ENCODE measurements at places on chromosomes 16 and 17.

- peak; percentile 26 for DNase-seq
These were observed 23.7 kb downstream of the COX11 start for GRCh38 chr17:54944796-54945195.

- DNase-seq, result peak; percentile 54
These were observed 2.7 kb downstream of the NDUFAF8 start for GRCh38 chr17:81241648-81242420.

- DNase-seq, result no peak
These were observed 42.3 kb downstream of the PIPOX start for GRCh38 chr17:29085223-29085622.

GRCh38 chr16:14464796-14465195 is 165.3 kb downstream of the PARN start:
- DNase-seq, result no peak

DNA sequence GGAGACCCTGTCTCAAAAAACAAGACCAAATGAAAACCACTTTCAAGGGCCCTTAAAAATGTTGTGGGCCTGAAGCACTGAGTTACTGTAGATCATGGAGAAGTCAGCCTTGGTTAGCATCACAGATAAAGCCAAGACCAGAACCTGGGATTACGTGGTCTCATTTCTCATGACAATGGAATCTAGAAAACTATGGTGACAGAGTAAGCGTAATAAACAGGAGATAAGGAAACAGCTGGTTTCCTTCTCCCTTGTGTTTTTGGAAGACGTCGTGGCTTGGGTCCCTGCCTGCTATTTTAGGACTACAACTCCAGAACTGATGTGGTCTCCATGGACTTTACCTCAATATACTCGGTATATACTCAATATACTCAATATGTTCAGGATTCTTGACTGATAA is 180.7 kb upstream of the ZFHX3 start:
- peak; percentile 56 for DNase-seq

DNA sequence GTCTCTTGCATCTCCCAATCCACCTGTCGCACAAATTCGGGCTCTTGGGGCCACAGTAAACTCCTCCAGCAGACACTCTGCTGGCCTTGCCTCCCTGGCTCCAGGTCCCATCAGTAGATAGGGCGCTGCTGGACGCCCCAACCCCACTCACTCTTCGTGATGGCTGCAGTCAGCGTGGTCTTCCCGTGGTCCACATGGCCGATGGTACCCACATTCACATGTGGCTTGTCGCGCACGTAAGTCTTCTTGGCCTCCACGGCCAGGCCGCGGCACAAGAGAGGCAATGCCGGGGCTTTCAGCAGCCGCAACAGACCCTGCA is 428 bp downstream of the TUFM start:
- no peak for DNase-seq

GRCh38 chr16:1244881-1245280 is 4.4 kb downstream of the TPSAB1 start:
- no peak for DNase-seq

- DNase-seq, result no peak
These were observed 19.8 kb downstream of the CPD start for GRCh38 chr17:30398328-30399041.

- no peak for DNase-seq
These were observed 250.1 kb downstream of the C16orf95 start for GRCh38 chr16:87067003-87067556.

- DNase-seq, result no peak
These were observed 6.0 kb upstream of the CDC42EP4 start for GRCh38 chr17:73317513-73318426.

- no peak for DNase-seq
These were observed 804 bp downstream of the ATP6V0C start for GRCh38 chr16:2514333-2515179.

DNA sequence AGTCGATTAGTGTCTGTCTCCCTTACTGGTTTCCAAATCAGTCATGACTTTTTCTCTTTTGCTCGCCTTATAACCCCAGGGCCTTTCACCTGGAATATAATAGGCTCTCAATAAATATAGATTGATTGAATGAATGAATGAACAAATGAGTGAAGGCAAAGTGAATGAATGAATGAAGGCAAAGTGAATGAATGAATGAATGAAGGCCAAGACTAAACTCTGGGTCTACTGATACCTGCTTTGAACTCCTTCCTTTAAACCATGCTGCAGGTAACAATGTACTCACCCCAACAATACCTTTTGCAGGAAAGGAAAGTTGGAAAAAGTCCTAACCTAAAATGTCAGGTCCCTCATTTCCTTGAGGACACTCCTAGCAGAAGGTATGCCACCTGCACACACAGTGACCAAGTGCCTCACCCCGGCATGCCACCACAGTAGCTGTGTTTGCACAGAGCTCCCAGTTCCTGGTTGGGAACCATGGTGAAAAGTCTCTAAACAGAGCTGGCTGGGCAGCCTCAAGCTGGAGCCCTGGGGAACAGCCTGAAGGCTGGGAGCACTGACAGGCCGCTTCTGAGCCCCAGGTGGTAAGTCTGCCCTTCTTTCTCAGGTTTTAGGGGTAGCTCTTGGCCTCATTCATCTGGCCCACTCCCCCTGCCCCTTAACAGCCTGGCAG is 42.7 kb upstream of the ANKFN1 start:
- no peak for DNase-seq

GRCh38 chr17:78438271-78438691 is 59.8 kb downstream of the PGS1 start:
- no peak for DNase-seq

DNA sequence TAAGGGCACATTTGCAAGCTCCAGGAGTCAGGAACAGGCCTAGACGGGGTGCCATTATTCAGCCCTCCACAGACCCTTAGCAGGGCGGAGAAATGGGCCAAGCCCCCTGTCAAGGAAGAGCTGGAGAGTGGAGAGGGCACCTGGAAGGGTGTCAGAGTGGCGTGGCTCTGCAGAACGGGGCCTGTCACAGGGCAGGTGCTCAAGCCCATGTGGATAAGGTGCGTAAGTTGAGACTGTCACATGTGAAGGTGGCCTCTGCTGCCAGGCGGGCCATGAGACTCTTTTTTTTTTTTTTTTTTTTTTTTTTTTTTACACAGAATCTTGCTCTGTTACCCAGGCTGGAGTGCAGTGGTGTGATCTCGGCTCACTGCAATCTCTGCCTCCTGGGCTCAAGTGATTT is 12.0 kb upstream of the CRISPLD2 start:
- DNase-seq, result no peak

DNA sequence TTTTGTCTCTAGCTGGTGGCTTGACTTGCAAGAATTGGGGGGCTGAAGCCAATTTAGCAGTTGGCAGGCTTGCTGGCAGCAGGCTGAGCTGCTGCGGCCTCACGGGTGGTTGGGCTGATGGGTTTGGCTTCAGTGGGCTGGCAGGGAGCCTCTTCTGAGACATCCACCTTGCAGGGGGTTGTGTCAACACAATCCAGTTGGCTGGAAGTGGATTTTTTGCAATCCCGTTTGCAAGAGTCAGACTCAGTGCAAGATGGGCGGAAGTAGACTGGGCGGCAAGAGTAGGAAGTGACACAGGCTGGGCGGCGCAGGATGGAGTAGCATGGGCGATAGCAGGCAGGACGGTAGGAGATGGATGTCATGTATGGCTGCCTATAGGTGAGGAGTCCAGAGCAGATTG is 1.5 kb downstream of the KRTAP16-1 start:
- no peak for DNase-seq

- DNase-seq, result no peak
These were observed 1453.7 kb downstream of the CDH8 start for GRCh38 chr16:60582528-60582927.

- no peak for DNase-seq
These were observed 179.8 kb downstream of the KATNIP start for GRCh38 chr16:27729516-27730304.

- DNase-seq, result peak; percentile 44
These were observed 41.3 kb downstream of the ERCC4 start for GRCh38 chr16:13961099-13961811.

DNA sequence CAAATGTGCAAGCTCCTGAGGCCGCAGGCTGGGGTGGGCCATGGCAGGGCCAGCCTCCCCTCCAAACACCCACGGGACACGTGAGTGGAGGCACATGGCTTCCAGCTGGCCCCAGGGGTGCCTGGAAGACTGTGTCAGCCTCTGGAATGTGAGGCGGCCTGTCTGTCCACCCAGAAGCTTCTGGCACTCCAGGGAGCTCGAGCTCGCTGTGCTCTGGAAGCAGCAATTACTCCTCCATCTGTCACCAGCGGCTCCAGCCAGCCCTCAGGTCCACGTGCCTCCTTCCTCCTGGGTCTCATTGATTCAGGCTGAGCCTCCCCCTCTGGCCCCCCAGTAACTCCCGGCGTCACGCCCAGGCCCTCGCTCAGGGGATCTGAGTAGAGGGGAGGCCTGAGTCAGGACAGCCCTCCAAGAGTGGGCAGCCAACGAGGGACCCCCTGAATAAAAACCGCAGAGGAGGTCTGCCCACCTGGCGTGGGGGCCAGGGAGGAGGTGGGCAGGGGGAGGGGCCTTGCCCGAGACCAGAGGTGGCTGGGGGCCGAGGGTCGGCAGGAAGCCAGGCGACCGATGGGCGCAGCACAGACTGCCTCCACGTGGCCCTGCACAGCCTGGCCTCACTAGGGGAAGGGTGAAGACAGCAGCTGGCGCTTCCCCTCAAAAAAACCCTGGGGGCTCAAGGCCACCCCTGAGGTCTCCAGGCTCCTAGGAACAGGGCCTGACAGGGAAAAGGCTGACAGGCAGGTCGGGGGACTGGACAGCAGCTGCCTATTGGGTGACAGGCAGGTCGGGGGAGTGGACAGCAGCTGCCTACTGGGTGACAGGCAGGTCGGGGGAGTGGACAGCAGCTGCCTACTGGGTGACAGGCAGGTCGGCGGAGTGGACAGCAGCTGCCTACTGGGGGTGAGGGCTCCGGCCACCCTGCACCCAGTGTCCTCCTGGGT is 11.9 kb downstream of the PIEZO1 start:
- peak; percentile 96 for DNase-seq

DNA sequence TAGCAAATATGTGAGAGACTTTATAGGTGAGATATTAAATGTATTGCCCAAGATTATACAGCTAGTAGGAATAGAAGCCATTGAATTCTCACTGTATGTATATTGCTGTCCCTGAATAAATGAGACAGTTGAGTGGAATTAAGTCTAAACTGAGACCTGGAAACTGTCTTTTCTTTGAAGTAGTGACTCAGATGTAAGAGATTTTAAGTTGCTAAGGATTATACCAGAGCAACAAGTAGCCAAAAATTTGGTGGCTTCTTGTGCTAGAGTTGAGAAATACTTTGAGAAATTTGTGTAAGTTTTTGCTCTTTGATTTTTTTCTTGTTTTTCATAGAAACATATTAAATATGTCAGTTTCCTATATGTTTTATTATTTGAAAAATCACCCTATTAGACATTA is 58.7 kb downstream of the TANC2 start:
- DNase-seq, result no peak

GRCh38 chr17:15998031-15998562 is 1.4 kb downstream of the ZSWIM7 start:
- DNase-seq, result no peak

GRCh38 chr17:47996201-47996600 is 25.3 kb downstream of the CDK5RAP3 start:
- DNase-seq, result no peak

All from mesenchymal stem cell (in vitro differentiated cells and primary cell).